ENCODE measurements at places on chromosomes 2 and 18.

GRCh38 chr2:128868686-128869551 is 550.3 kb upstream of the HS6ST1 start:
- DNase-seq = peak; percentile 12

- DNase-seq = no peak
Measured at GRCh38 chr18:5305835-5306234, 10.3 kb upstream of the ZBTB14 start.

DNA sequence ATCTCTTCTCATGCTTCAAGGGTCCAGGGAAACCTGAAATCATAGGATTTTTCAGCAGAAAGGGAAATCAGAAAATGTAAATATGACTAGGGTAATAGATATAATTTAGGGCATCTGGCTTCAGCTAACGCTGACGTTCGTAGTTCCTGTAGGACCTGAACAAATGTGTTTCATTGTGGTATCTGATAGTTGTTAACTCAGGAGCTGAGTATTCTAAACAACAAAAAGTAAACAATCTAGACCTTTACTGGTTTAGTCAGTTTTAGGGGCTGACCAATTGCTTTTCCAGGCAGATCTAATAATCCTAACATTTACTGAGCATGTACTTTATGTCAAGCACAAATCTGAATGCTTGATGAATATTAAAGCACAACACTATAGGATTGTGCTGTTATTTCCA is 114.8 kb downstream of the GALNT1 start:
- no peak for DNase-seq

GRCh38 chr2:70921839-70922234 is 13.9 kb upstream of the ATP6V1B1 start:
- DNase-seq = no peak

DNA sequence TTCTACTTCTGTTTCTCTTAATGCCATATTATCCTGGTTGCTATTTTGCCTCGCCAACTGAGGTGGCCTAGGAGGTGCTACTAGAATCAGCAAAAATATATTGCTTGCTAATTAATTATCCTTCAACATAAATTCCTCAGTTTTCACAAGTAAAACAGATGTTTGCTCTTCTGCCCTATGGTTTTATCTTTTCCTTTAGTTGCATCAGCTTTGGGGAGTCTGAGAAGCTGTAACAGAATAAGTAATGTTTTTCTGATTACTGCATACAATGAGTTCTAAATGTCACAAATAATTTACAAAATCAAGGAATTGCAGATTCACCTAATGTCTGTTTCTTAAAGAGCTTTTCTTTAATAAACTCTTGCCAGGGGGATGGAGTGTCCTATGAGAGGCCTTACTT is 36.7 kb downstream of the GULP1 start:
- DNase-seq = no peak

GRCh38 chr2:57842531-57842930 is 204.1 kb upstream of the VRK2 start:
- no peak for DNase-seq

GRCh38 chr2:170361090-170361936 is 183.4 kb downstream of the MYO3B start:
- peak; percentile 8 for DNase-seq

- DNase-seq = no peak
Measured at GRCh38 chr2:136221026-136221425, 103.1 kb upstream of the CXCR4 start.

- DNase-seq = no peak
Measured at GRCh38 chr2:212797484-212798205, 259.0 kb upstream of the ERBB4 start.

DNA sequence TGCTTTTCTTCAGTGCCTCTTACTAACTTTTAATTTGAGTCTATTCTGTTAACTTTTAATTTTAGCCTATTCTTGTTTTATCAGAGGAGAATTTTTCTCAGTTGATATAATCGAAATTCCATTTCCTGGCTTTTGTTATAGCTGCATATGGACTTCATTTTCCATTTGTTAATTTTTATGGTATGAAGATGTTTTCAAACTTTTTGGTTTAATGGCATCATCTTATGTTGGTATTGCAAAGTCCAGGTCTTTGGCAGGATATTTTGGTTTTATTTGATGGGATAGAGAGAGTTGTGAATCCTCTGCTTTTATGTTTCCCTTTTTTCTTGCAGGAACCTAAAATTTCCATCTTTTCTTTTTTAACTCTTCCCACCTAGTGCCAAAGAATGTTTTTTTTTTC is 70.9 kb upstream of the RAPGEF4 start:
- no peak for DNase-seq

DNA sequence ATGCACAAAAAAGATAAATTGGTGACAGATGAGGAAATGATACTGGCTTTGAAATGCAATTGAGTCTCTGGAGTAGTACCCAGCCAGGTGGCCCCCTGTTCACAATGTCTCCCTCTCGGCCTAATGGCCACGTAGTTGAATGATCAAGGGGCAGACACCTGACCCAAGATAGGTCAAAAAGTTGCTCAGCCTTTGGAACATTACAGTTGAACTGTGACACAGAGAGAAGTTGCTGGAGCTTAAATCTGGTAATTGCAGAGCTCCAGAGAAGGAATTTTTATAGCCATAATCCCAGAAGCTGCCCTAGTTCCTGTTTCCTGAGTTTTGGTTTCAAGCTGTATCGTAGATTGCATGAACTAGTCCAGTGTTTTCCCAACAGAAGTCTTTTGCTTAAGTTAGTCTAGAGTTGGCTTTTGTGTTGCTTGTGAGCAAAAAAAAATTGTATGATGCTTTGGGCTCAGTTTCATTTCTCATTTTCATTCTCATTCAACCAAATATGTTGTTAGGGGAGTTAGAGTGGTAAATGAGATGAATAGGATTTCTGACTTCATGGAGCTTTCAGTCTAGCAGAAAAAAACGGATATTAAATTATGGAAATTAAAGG is 117.9 kb downstream of the CSRNP3 start:
- no peak for DNase-seq

- DNase-seq = no peak
Measured at GRCh38 chr2:101771227-101771902, 73.9 kb downstream of the MAP4K4 start.

- no peak for DNase-seq
Measured at GRCh38 chr2:57962861-57963260, 83.7 kb upstream of the VRK2 start.

- DNase-seq = no peak
Measured at GRCh38 chr2:238949710-238950345, 101.9 kb downstream of the TWIST2 start.

- no peak for DNase-seq
Measured at GRCh38 chr2:144582651-144583380, 62.9 kb upstream of the ZEB2 start.

- DNase-seq = no peak
Measured at GRCh38 chr2:234425639-234426603, 71.0 kb downstream of the ARL4C start.

- no peak for DNase-seq
Measured at GRCh38 chr2:189116087-189116486, 63.5 kb downstream of the COL5A2 start.

- DNase-seq = no peak
Measured at GRCh38 chr2:167783261-167784083, 463.9 kb downstream of the STK39 start.

GRCh38 chr2:72159211-72159993 is 11.7 kb upstream of the CYP26B1 start:
- no peak for DNase-seq

DNA sequence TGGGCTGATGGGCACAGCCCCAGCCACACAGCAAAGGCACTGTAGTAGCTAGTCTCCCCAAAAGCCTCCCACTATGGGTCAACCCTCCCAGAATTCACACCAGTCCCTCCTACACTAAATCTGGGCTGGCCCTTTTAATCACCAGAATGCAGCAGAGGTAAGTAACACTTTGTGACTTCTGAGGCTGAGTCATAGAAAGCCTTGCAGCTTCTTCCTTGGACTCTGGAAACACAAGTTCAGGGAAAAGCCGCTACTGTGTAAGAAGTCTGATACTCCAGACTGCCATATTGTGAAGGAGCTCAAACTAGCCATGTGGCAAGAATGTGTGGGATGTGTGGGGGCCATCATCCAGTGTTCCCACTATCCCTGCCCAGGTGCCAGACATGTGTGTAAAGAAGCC is 19.0 kb upstream of the SIX2 start:
- DNase-seq = no peak

GRCh38 chr2:237630216-237631000 is 3.0 kb downstream of the LRRFIP1 start:
- DNase-seq = no peak

DNA sequence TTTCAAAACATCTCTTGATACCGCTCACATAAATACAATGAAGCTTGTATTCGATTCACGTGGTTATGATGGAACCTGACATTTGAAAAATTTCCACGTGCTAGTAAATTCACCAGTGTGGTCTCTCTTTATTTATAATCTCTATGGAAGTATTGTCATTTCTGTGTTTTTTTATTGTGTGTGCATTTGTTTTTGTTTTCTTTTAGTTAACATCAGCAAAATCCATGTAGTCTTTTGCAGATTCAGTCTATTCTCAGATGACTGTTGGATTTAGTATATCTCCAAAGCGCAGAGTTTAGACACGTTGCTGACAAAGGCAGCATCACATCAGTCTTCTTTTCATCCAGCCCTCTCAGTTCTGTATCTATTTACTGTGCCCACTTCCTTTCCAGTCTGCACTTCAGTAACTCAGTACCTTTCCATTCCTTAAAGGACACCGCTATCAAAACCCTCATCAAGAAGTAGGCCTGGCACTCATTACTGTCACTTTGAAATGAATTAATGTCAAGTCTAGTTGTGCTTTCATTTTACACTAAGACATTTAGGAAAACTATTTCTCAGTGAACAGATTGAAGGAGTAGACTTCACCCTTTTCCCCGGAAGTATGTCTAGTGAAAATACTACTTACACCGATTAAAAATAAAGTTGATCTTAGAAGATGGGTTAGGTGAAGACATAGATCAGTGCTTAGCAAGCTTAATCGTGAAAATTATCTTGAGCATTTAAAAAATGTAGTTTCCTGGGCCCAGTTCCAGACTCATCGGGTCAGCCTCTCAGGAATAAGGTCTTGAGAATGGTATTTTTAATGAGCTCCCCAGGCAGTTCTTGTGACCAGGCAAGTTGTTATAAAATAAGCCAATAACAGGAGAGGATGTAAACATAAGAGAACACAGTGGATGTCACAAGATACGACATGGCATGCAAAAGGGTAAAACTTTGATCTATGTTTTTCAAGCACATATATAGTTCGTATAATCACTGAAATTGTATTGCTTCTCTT is 506.8 kb upstream of the ZEB2 start:
- no peak for DNase-seq

DNA sequence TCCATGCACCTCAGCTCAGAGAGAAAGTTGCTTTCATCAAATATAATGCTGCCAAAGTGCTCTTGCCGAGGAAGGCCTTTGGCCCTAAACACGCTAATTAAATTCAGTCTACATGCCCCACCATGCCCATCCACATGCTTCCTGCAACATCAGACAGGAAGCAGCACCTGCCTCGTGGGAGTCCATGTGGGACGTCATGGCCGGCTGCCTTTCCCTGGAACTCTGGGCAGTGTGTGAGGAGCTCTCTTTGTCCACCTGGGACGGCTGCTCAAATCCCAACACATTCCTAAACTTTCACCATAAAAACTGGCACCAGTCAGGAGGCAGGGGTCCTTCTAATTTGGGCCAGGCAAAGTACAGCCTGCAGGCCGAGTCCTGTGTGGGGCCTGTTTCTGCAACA is 23.1 kb downstream of the FAM178B start:
- DNase-seq = no peak

- no peak for DNase-seq
Measured at GRCh38 chr2:46328829-46329228, 31.6 kb downstream of the EPAS1 start.

GRCh38 chr2:27765621-27766286 is 5.8 kb upstream of the MRPL33 start:
- DNase-seq = no peak

GRCh38 chr18:37570336-37570930 is 4.8 kb upstream of the CELF4 start:
- no peak for DNase-seq

GRCh38 chr18:76467371-76468190 is 27.5 kb downstream of the ZNF516 start:
- DNase-seq = no peak

- no peak for DNase-seq
Measured at GRCh38 chr2:38850045-38850444, 25.7 kb downstream of the DHX57 start.

GRCh38 chr2:170375192-170375591 is 197.2 kb downstream of the MYO3B start:
- DNase-seq = no peak

DNA sequence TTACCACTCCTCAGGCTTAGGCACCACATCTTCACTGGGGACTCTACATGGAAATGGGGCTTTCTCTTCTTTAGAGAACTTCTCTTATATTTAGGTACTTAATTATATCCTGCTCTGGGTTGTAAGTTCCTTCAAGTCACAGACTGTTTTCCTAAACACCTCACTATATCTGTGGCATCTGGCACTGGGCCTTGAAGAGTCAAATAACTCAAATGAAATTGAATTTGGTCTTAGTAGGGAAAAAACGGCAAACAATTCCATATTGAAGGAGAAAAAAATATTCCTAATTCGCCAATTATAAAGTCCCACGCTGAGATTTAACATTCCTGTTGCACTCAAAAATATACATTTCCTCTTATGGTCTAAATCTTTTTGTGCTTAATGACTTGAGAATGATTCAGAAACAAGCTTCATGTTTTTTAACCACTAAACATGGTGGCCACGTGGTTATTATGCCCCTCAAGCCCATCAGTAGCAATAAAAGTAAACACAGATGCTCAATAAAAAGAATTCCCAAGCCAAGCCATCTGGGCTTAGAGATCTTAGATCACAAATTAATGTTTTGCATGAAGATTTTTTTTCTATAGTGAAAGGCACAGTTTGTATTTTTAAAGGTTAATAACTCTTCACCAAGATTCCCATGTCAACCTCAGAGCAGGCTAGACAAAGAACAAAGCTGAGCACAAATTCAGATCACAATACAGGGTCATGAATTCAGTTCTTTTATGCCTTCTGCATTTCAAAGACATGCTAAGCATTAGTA is 105.5 kb upstream of the SYT4 start:
- no peak for DNase-seq

GRCh38 chr2:127739800-127740199 is 38.5 kb downstream of the SFT2D3 start:
- no peak for DNase-seq

Data from fibroblast of skin of left biceps (primary cell).